ENCODE measurements at places on chromosomes 2 and 18.
A peak's percentile ranks its signal among the peaks of the same experiment; 100 is the strongest.

DNA sequence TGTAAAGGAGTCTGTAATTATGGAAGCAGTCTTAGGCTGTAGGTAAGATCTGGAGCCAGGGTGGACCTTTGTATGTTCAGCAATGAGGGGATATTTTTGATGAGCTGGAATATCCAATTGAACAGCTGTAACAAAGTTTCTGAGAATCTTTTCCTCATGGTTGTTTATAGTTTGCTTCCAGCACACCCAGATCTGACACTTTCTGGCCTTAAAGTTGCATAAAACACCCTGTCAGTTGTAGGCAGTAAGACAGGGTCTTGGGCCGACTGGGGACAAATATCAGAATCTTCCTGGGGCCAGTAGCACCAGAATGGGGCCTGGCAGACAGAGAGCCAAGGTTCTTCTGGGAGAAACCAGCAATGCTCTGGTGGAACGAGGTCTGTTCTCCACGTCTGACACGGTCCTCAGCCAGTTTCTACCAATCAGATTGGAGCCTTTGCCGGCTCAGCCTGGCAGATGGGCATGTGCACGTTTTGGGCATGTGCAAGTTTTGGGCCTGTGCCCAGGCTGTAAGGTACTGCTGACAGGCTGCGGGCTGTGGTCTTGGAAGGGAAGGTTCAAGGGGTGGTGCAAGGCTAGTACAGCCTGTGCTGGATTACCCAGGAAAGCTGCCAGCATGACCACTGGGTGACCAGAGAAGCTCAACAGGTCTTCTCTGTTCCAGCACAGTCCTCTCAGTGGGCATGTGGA is 89.8 kb downstream of the PRKCE start:
- DNase-seq = no peak

DNA sequence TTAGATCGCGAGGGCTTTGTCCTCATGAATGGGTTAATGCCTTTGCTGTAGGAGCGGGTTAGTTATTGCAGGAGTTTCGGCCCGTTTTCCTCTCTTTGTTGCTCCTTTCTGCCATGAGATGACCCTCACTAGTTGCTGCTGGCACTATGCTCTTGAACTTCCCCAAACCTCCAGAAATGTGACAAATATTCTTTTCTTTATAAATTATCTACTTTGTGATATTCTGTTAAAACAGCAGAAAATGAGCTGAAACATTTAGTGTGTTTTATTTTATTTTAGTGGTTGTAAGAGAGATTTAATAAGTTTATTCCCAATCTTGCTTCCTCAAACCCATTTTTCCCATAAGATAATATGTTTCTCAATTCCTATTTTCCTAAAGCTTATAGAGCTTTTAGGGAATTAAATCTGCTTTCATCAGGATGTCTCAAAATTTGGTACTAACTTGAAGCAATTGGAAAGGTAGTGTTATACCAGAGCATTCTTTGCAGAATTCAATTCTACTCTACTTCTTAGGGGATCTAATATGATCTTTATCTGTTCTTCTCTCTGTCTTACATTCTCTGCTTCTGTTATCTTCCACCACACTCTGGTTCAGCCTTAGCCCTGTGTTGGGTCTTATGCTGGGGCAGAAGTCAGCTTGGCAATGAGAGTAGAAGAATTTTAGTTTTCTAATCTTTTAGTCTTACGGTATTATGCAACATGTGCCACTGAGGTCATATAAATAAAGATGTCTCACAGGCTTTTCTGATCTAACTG is 23.1 kb downstream of the DDX1 start:
- no peak for DNase-seq

- peak; percentile 57 for DNase-seq
Observed at GRCh38 chr2:177296040-177296439, 31.5 kb upstream of the NFE2L2 start.

GRCh38 chr2:67656875-67657274 is 259.7 kb downstream of the ETAA1 start:
- no peak for DNase-seq

DNA sequence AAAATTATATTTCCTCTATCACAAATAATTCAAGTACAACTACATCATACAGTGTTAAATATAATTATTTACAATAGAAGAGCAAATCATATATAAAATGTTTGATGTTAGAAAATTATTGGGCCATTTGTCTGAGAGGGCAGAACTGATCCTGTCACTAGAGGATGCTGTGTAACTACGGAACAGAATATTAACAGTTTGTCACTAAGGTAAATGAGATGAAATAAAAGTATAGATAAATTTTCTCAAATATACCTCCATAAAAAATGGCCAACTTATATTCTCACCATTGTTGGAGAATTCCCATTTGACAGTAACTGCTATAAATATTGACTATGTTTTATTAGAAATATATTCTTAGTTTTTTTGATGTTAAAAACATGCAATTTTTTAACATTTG is 1067.4 kb upstream of the DDX18 start:
- no peak for DNase-seq

DNA sequence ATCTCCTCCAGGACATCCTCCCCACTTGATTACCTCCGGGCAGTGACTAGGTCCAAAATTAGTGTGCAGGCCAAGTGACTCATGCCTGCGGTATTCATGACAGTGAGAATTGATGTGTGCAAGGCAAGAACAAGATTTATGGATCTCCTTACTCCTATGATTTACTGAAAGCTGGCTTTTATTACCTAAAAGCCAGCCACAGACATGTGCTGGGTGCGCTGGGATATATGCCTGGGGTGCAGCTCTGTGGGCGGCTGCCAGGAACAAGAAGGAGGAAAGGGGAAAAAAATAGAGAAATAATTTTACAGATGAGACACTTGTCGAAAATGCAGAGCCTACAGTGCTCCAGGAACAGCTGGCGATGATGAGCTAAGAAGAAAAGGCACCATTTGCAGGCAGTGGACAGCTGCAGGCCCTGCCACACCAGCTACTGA is 359.3 kb downstream of the CMPK2 start:
- DNase-seq = no peak

DNA sequence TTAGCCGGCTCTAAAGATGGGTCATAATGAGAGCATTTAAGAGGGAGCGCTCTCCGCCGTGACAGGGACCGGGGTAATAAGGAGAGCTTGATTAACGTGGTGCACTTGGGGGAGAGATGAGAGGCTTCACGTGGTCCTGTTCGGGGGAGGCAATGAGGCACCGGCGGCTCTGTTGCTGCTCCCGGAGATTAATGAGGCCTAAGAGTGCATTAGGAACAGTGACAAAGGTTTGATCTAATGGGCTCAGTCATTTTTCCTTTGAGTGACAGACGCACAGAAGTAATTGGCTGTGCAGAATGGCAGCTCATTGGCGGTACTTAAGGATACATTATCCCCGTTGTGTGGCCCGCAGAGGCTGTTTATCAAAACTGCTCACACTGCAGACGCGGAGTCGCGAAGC is 250.7 kb downstream of the GBX2 start:
- no peak for DNase-seq

- no peak for DNase-seq
Observed at GRCh38 chr18:10035281-10035991, 121.6 kb downstream of the VAPA start.

DNA sequence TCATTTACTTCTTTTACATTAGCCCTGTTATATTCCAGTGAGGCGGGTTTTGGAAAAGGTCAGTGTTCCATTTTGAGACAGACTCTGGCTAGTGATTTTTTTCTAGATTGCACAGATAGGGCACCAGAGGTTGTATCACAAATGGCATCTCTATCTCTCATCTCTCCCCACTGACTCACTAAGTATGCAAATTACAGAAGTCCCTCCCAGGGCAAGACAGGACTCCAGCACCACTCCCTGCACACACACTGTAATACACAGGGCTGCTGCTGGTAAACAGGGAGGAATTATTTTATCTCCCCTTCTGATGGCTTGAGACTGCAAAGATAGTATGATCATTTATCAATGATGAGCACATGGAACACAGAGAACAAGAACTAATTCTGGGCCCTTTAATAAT is 46.2 kb downstream of the AKAIN1 start:
- DNase-seq = no peak

DNA sequence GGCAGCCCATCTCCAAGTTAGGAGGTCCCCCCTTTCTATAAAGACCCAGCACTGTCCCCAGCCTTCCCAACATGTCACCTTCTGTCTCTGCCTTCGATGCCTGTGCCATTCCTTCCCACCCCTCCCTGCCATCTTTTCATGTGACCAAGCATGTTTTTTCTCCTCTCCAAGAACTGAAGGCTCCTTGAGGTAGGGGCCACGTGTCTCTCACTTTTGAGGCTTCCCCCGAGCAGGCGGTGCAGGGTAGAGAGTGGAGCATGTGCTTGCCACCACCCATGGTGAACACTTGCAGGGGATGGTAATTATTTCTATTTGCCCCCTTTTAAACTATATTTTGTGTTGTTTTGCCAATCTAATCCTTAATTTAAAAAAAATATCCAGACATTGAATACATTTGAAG is 168.4 kb downstream of the ACKR3 start:
- no peak for DNase-seq

DNA sequence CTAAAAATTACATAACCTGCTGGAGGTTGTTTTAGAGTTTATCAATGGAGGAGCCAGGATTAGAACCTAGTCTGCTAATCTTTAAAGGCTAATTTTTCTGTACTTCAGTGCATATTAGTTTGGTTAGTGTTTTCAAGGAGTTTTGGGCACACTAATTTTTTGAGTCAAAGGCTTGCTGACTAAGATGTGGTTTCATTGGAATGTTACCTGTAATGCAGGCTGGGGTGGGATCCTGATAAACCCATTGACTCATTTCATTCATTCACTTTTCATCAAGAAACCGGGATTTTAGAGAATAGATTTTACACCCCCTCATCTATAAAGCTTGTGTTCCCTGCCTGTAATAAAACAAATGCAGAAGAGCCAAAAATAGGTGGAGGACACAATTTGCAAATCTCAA is 91.9 kb upstream of the IL1R2 start:
- DNase-seq = no peak

- no peak for DNase-seq
Observed at GRCh38 chr2:121527009-121527682, 3.5 kb upstream of the RNU4ATAC start.

DNA sequence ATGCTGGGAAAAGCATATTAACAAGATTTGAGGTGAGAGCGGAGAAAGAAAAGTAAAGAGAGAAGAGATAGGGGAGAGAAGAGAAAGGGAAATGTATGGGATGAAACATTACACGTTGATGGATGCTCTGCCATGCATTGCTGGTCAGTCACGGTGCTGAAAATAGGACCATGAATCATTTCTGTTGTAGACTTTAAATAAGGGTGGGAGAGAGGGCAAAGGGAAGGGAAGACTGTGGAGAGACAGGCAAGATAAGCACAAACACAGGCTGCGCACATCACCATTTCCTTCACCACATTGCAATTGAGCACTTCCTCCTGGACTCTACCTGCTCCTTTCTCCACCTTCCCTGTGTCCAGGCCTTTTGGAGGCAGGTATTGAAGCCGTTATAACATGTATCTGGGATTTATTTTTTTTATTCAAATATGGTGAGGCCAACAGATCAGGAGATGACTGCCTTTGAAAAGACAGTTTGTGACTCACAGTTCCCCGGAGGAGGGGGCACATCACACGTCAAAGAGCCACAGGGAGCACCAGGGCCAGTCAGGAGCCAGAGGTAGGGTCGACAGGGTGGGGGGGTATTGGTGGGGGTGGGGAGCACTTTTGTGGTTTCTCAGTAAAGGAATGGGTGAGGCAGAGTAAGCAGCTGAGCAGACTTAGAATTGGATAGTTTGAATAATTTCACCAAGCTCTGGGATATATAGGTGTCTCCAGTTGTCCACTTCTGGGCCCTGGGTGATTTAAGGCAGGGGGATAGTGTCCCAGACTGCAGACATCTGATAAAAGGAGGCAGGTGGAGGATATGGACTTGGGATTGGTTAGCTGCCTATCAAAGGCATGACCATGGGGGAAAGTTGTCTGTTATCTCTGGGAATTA is 372.8 kb upstream of the ST6GAL2 start:
- no peak for DNase-seq

DNA sequence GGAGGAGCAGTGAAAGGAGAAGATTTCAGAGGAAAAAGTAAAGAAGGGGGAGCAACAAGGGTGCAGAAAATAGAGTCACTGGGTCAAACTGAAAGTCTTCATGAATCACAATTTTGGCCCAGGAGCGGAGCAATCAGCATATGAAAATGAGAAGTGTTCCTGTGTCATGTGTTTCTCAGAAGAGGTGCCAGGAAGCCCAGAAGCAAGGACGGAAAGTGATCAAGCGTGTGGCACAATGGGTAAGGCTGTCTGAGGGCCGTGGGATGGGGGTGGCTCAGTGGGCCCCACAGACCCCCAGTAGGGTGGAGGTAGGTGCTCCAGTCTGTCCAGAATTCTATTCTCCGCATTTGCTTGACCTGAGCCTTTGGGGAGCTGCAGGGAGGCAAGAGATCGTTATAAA is 44.2 kb downstream of the SP140 start:
- DNase-seq = no peak

- DNase-seq = no peak
Observed at GRCh38 chr2:217291259-217291658, 431.4 kb upstream of the TNP1 start.

DNA sequence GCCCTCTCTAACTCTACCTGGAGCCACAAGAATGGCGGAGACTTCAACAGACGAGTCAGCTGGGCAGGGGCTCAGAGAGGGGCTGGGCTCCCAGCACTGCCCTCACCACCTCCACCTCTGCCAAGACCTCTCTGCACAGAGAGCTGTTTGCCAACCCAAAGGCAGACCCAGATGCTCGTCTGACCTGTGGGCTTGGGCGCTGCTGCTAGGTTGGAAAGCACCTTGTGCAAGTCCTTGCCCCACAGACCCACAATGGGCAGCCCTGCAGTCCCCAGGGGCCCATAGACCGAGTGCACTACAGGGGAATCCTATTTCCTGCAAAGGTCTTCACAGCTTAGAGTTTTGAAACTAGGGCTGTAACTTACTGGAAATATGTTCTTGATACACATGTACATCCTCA is 13.3 kb downstream of the ACKR3 start:
- DNase-seq = no peak

GRCh38 chr2:197975931-197976519 is 171.6 kb downstream of the PLCL1 start:
- DNase-seq = no peak

DNA sequence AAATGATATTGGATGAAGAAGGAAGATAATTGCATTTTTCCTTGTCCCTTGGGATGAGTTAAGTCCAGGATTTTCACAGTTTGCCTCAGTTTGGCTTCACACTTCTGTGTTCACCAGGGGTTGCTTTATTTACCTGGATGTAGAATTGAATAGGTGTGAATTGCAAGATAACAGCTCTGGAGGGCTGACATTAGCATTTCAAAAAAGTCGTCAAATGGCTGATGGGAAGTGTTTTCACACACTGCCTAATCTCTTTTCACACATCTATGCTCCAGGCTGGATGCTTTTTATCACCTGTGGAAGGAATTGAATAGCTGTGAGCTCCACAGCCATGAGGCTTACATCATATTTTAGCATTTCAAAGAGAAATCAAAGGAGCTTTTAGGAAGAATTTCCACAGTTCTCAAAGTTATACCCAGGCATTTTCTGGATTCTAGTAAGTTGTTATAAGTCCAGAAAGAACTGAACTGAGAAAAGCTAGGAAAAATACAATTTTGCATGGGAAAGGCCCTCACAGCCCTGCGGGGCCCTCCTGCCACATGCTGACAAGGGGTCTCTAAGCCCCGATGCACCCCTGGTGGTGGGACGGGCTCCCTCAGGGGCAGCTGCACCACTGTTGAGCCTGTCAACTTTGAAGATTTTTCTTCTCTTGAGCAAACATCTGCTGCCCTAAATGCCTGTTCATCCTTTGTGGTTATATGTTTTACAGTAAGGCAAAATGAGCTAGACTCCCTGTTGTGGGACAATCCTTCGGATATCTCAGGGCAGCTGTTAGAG is 43.9 kb downstream of the TEX51 start:
- DNase-seq = no peak

- no peak for DNase-seq
Observed at GRCh38 chr18:53541924-53542323, 682.5 kb downstream of the MBD2 start.

Data from CD4-positive, alpha-beta T cell treated with Interleukin-12 subunit alpha and Interleukin-12 subunit beta, for 1 hour (primary cell).